ENCODE measurements at places on chromosomes 3 and 15. TPM values are rescaled to one million over a fixed set of nuclear protein-coding genes. Genes with fewer than 3 reads are reported as not detected.

The PLAAT1 gene
- polyA plus RNA-seq, result 5.6 TPM

The THAP10 gene
- 1.1 TPM for polyA plus RNA-seq

The GHSR gene
- 0.24 TPM for polyA plus RNA-seq

The SLC15A2 gene
- 1.2 TPM for polyA plus RNA-seq

The TRIM59 gene
- polyA plus RNA-seq, result 0.61 TPM

The KCNMB3 gene
- polyA plus RNA-seq, result 2.7 TPM

The LSM3 gene
- 25.8 TPM for polyA plus RNA-seq

DNA sequence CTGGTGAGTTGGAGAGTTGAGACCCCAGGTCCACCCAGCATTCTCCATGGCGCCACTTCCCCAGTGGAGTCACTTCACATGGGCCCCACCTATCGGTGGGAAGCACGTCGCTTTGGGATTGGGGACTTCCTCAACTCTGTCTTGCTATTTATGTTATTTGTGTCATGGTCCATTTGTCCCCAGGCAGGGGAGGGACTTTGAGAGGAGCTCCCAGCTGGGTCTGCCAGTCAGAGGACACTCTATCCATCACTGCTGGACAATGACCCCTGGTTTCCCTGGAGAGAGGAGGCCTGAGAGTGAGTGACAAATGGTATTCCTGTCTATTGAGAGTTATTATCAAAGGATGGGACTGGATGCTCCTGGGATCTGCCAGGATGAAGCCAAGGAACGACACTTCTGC is 127.6 kb downstream of the RAB11A start:
- no peaks in the 10 kb centered on the region for H3K27me3 ChIP-seq
- no peak overlapping the region for H3K27ac ChIP-seq
- DNase-seq, result no peak
- no peaks in the 10 kb centered on the region for H3K36me3 ChIP-seq

- H3K27me3 ChIP-seq, result no peaks in the 10 kb centered on the region
- H3K27ac ChIP-seq, result no peak overlapping the region
- DNase-seq, result no peak
- no peak overlapping the region for H3K4me3 ChIP-seq
- H3K4me1 ChIP-seq, result no peaks in the 10 kb centered on the region
These were observed 25.9 kb upstream of the SLC41A3 start for GRCh38 chr3:126109880-126110235.

DNA sequence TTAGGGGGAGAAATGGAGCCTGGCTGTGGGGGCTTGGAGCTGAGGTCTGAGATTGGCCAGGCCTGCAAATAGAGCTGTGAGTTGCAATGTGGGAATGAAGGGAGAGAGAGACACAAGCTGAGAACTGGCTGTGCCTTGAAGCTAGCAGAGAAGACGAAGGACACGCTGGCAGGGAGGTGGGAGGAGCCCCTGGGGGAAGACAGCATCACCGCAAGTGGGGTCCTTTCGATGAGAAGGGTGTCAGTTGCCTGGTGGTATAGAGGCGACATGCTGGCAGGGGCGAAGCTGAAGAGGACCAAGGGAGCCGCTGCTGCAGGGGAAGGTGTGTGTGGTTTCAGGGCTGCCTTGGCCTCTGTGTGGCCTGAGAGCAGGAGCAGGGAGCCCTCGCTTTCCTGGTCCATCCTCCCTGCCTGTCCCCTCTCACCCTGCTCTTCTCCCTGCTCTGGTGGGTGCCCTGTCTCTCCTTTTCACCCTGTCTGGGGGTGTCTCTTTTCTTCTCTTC is 5.5 kb downstream of the RHCG start:
- no peaks in the 10 kb centered on the region for H3K4me1 ChIP-seq
- H3K36me3 ChIP-seq, result no peaks in the 10 kb centered on the region
- no peak overlapping the region for H3K27ac ChIP-seq
- H3K4me3 ChIP-seq, result no peak overlapping the region

- H3K36me3 ChIP-seq, result no peaks in the 10 kb centered on the region
- no peak overlapping the region for H3K27ac ChIP-seq
- no peaks in the 10 kb centered on the region for H3K4me1 ChIP-seq
These were observed 28.3 kb upstream of the MINDY4B start for GRCh38 chr3:150933473-150933995.

GRCh38 chr3:113963879-113964278 is 16.1 kb downstream of the ZDHHC23 start:
- no peaks in the 10 kb centered on the region for H3K36me3 ChIP-seq
- H3K27ac ChIP-seq, result no peak overlapping the region
- no peak overlapping the region for H3K4me3 ChIP-seq
- H3K27me3 ChIP-seq, result no peaks in the 10 kb centered on the region

GRCh38 chr15:90015294-90015693 is 14.2 kb downstream of the ZNF710 start:
- no peaks in the 10 kb centered on the region for H3K4me1 ChIP-seq
- DNase-seq, result no peak
- no peaks in the 10 kb centered on the region for H3K36me3 ChIP-seq
- no peak overlapping the region for H3K4me3 ChIP-seq

DNA sequence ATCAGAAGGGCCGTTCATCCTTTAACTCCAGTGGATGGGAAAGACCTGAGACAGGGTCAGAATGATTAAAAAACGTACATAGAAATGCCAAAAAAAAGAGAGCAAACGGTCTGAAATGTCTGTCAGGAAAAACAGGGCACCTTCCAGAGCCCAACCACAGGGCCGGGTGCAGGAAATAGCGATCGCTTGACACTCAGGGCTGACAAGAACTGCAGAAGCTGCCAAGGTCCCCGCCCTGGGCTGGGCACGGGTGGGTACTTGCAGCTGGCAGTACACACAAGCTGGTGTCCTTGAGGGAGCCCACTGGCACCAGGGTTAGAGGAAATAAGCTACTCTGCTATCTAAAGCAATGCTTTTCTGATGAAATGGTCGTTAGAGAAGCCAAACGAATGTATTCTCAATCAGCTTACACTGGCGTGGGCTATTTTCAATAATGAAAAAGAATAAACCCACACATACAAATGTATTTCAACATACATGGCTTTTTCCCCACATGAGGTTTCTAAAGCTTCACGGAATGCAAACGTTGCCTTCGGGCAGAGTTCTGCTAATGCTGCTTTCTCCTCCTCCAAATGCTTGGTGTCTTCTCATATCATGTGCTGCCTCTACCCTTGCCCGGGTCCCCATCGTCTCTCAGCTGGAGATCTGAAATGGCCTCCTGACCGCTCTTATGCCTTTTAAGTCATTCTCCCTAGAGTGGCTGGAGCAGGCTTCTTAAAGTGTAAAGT is 15.6 kb downstream of the FRMD4B start:
- peak; percentile 40 for DNase-seq
- no peak overlapping the region for H3K4me3 ChIP-seq
- H3K27ac ChIP-seq, result no peak overlapping the region
- H3K36me3 ChIP-seq, result no peaks in the 10 kb centered on the region

- H3K4me1 ChIP-seq, result peaks cover 5% of the 10 kb centered on the region
- peak; percentile 22 for DNase-seq
- H3K4me3 ChIP-seq, result no peak overlapping the region
- H3K27me3 ChIP-seq, result no peaks in the 10 kb centered on the region
These were observed 21.9 kb downstream of the IDH3A start for GRCh38 chr15:78170848-78171773.

- no peak overlapping the region for H3K4me3 ChIP-seq
- H3K27ac ChIP-seq, result no peak overlapping the region
- DNase-seq, result no peak
- H3K27me3 ChIP-seq, result peaks cover 37% of the 10 kb centered on the region
- H3K36me3 ChIP-seq, result no peaks in the 10 kb centered on the region
These were observed 106.8 kb upstream of the SLC6A11 start for GRCh38 chr3:10709110-10709781.

- H3K4me1 ChIP-seq, result no peaks in the 10 kb centered on the region
- H3K27ac ChIP-seq, result no peak overlapping the region
- no peak for DNase-seq
- peaks cover 3% of the 10 kb centered on the region for H3K27me3 ChIP-seq
- no peak overlapping the region for H3K4me3 ChIP-seq
- H3K36me3 ChIP-seq, result no peaks in the 10 kb centered on the region
These were observed 205.9 kb downstream of the RSL24D1 start for GRCh38 chr15:54990793-54991192.

- peaks cover 3% of the 10 kb centered on the region for H3K4me1 ChIP-seq
- no peaks in the 10 kb centered on the region for H3K27me3 ChIP-seq
- no peaks in the 10 kb centered on the region for H3K36me3 ChIP-seq
- no peak overlapping the region for H3K27ac ChIP-seq
These were observed 126.2 kb upstream of the PTX3 start for GRCh38 chr3:157310329-157311052.

DNA sequence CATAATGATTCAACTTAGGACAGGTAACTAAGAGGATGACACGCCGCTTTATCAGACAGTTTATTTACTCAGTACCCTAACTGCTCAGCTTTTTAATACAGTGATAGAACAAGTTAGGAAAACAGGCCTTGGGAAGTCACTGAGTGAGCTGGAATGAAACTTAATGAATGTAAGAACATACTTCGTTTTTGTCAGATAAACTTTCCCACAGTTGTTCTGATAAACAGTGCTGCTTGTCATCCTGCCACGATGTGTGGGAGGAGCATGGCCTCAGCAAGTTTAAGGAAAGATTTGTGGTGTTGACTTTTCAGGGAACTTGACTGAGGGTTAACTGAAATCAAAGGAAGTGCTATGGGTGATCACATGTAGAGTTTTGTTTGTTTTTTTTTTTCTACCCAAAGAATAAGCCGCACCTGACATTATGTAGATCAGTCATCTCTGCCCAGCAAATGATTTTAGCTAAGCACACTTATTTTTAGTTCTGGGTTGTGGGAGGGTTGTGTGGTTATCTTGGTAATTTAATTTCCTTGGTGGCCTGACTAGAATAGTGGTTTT is 5.6 kb upstream of the P2RY14 start:
- H3K27me3 ChIP-seq, result no peaks in the 10 kb centered on the region
- DNase-seq, result peak; percentile 13
- H3K27ac ChIP-seq, result no peak overlapping the region
- no peaks in the 10 kb centered on the region for H3K36me3 ChIP-seq
- H3K4me3 ChIP-seq, result no peak overlapping the region

- no peaks in the 10 kb centered on the region for H3K27me3 ChIP-seq
- H3K4me1 ChIP-seq, result no peaks in the 10 kb centered on the region
- no peak overlapping the region for H3K27ac ChIP-seq
- H3K4me3 ChIP-seq, result no peak overlapping the region
- no peak for DNase-seq
These were observed 47.0 kb upstream of the LRRFIP2 start for GRCh38 chr3:37221407-37221806.

DNA sequence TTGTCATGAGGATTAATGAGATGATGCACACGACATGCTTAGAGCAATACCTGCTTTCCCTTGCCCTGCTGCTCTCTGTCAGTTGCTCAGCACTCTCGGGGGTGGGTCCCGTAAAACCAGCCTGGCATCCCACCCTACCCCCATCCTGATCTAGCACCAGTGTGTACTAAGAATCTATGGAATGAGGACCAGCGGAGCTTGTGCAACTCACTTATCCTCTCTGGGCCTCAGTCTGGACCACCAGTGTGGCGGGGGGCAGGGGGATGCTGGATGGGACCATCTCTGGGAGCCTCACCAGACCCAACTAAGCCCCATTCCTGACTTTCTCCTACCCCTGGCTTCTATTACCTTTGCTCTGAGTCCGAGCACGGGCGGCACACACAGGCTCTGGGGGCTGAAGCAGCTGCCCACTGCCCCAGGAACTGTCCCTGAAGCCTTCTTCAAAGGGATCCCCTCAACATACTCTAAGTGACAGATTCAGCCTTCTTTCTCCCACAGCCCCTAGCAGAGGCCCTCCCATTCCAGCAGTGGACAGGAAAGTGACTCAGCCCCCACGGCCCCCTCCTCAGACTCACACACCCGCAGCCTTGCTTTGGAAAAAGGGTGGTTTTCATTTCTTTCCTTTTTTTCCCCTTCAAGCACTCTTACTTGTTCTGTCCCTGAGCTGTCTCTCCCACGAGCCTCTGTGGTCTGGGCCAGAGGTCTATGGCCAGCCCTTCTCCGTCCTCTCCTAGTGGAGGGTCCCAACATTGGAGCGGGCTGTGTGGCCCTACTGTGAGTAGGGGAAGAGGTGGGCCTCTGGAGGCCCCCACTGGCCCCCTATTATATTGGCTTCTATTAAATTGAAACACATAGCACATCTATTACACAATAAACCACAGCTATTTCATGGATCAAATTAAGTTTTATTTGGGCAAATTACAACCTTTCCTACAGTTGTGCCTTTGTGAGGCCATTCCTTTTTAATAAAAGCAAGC is 100.3 kb downstream of the SMAD6 start:
- no peak overlapping the region for H3K4me3 ChIP-seq
- no peak for DNase-seq
- H3K36me3 ChIP-seq, result no peaks in the 10 kb centered on the region
- peak overlapping the region; percentile 93 for H3K27ac ChIP-seq
- H3K4me1 ChIP-seq, result peaks cover 18% of the 10 kb centered on the region

DNA sequence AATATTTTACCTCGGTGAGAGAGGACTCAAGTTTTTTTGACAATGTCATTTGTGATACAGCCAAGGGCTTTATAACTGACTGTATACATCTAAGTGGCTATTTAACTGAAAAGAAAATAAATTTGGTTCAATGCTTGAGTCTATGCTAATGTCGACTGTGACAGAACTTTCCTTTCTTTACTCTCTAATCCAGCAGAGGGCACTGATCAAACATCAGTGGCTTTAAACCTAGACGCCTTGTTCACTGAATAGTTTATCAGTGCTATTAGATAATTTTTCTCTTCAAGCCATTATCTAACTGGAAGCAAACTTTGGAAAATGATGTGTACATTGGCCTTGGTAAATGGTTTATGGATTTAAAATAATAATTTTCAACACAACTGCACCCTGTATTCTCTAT is 285.1 kb downstream of the CHL1 start:
- H3K36me3 ChIP-seq, result no peaks in the 10 kb centered on the region
- H3K4me1 ChIP-seq, result no peaks in the 10 kb centered on the region

DNA sequence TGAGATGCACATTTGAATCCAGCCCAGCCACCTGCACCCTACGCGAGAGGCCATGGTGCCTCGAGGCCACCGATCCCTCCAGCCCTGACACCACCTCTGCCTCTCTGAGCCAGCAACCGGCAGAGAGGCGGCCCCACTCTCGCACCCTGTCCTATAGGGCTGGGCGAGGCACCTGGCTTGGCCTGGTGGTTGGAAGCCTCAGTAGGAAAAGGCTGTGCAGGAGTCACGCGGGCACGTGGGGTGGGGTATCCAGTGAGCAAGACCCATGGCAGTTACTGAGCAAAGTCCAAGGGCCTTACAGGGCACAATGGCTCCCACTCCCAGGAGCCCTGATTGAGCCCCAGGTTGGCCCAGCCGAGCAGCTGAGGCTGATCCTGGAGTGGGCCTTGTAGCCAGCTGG is 12.4 kb upstream of the DUSP7 start:
- peaks cover 12% of the 10 kb centered on the region for H3K4me1 ChIP-seq
- H3K27me3 ChIP-seq, result no peaks in the 10 kb centered on the region
- no peak overlapping the region for H3K27ac ChIP-seq
- H3K36me3 ChIP-seq, result no peaks in the 10 kb centered on the region
- H3K4me3 ChIP-seq, result no peak overlapping the region
- no peak for DNase-seq
